ENCODE measurements at places on chromosomes 5 and 9. TPM values are rescaled to one million over a fixed set of nuclear protein-coding genes. Genes with fewer than 3 reads are reported as not detected.

Gene TLR4
- total RNA-seq = 2.1 TPM

Gene EGFLAM
- total RNA-seq = under 0.01 TPM

GRCh38 chr5:97553604-97554452 is 370.8 kb upstream of the RIOK2 start:
- DNase-seq = no peak

DNA sequence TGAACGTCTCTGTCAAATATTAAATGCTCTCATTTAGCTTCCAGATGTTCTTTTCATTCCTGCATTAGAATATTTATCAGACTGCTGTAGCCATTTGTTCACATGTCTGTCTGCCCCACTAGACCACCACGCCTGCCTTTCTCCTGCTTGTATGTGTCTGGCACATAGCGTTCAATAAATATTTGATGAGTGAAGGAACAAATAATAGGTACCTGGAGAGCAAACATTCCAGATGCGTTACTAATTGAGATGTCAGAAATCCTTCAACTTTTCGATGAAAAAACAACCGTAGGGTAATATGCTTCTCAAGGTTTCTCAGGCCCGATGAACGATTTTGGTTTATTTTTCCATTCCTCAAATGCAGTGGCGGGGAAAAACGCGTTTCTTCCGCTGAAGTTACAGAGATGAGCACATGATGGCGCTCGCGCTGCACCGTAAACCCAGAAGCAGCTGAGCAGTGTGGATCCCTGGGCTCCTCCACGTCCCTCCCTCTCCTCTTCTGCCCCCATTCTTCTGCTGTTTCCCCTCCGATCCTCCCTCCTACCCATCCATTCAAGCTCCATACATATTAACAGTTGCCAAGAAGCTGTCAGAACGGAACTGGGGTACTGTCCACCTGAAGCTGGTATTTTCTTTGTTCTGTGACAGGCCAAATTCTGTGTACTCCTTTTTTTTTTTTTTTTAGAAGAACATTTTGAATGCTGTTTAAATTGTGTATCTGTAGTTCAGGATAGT is 245.4 kb downstream of the MPDZ start:
- peak; percentile 42 for DNase-seq

Gene CNTNAP3
- 2.2 TPM for total RNA-seq

Gene ABO
- total RNA-seq = 4.5 TPM

- DNase-seq = no peak
Measured at GRCh38 chr5:74722271-74722670, 37.2 kb downstream of the HEXB start.

DNA sequence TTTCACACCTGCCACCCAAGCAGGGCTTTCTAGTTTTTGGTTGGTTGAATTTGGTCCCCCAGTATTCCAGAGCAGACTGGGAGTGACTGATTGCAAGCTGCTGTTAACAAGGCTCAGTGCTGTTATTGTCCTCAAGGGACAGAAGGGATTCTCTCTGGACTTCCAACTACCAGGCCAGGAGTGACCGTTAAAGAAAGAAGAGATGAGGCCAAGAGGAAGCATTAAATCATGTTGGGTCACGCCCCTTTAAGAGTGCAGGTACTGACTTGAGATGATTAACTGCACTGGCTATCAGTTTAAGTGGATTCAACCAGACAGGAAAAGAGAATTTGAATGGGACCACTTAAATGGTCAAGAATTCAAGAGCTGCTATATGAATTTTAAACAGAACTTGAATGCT is 220.8 kb upstream of the PCSK5 start:
- no peak for DNase-seq
